ENCODE measurements at places on chromosomes 16 and 17.

- no peak for DNase-seq
Observed at GRCh38 chr16:81315271-81316175, 761 bp downstream of the GAN start.

DNA sequence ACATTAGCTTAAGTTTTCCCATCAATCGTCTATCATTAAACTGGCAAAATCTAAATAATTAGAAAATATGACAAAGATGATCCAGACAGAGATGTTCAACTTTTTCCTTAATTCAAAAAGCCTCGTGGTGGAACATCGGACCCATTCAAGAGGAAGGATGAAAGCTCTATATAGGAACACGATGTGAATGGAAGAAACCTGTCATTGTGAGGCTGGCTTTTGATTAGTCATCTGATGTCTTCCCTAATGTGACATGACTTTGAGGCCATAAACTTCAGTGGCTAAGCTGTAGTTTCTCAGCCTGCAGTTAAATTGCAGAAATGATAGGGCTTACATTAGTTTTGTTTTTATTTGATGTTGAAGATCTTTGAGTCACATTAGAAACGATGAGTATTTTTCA lies 1.0 kb downstream of the AMZ2 start:
- DNase-seq = no peak

- no peak for DNase-seq
Observed at GRCh38 chr17:8956465-8956902, 9.0 kb downstream of the PIK3R5 start.

- peak; percentile 4 for DNase-seq
Observed at GRCh38 chr16:81366316-81366932, 51.7 kb downstream of the GAN start.

Measured in skeletal muscle cell (primary cell).